RCC 7860 (cell line): ENCODE measurements at places on chromosomes 5 and 9.
A peak's percentile ranks its signal among the peaks of the same experiment; 100 is the strongest.

GRCh38 chr5:53063176-53063575, 46.4 kb downstream of the MOCS2 start:
- DNase-seq, result no peak

GRCh38 chr9:35798658-35799374, 7.4 kb downstream of the NPR2 start:
- DNase-seq, result peak; percentile 70

DNA sequence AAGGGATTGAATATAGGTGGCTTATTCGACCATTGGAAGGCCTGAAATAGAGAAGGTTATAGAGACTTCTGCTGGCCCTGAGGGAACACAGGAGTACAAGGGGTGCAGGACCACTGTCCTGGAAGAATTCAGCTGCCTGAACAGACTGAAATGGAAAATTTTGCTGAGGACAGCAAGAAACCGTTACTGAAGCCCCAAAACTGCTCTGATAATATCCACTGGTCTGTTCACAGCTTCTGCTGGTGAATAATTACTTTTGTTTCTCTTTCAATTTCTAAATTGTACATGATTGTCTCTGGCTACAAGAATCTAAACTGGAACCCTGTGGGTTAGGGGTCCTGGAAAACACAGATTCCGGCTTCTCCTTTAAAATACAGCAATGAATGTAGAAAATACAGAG, 218.5 kb upstream of the CDH12 start:
- DNase-seq, result no peak

GRCh38 chr5:52728224-52728623, 59.5 kb upstream of the ITGA1 start:
- no peak for DNase-seq

DNA sequence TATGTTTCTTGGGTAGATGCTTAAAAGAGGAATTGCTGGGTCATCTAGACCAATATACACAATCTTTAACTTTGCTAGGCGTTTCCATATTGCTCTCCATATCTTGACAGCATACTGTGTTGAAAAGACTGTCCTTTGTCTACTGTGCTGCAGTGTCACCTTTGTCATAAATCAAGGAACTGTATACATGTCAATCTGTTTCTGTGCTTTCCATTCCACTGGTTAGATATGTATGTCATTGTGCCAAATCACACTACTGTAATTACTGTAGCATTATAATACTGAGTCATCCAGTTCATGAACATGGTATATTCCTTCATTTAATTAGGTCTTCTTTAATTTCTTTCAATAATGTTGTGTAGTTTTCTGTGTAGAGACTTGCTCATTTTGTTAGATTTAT, 149.7 kb upstream of the RASGRF2 start:
- no peak for DNase-seq

DNA sequence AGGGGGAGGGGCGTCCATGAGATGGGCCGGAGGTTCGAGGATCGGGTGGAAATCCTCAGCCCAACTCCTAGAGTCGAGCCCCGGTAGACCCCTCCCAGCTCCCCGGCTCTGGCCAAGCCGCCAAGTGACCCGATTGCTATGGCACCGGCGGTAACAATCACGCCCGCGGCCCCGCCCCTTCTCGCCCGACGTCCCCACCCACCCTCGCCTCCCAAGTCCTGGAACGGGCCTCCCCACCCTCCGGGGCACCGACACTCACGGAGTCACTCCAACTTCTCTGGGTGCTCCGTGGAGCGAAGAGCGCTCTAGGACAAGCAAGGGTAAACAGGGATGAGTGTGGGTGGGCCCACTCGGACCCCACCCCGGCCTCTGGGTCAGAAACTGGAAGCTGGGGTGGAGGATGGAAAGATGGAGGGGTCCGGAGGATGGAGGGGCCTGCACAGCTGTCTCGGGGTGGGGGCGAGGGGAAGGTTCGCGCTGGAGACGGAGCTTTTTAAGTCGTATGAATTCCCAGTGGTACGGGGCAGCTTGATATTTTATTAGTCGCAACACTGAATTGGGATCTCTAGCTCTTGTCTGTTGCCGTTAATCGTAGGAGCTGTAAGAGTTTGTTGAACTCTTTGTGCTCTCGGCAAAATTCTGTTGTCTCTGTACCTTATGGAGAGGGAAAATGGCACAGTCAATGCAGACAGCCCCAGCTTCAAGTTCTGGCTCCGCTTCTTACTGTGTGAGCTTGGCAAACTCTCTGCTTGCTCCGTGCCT, at the start of gene SPACA9:
Gene SPACA9 (plus strand): TSS at position 204 of the 762 bp plus-strand sequence. CDS start 5,050 bp downstream, outside the sequence.
- DNase-seq, result peak; percentile 23

DNA sequence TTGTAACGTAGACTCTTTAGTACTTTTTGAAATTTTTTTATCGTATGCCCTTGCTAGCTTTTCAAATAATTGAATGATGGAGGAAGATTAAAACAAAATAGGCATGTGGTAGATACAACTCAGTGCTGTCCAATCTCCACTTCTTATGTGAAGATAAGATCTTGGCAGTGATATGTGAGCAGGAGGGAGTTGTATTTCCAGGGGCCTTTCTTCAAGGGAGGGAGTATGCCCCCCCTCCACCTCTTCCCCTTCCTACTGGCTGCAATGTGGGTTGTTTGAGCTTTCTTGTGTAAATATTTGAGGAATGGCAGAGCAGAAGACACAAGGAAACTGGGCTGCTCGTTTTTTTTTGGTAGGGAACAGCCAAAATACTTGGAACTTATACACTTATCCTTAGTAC, 374.9 kb downstream of the PSAT1 start:
- DNase-seq, result no peak

- DNase-seq, result no peak
Observed at GRCh38 chr9:87233899-87234455, 263.7 kb upstream of the DAPK1 start.

DNA sequence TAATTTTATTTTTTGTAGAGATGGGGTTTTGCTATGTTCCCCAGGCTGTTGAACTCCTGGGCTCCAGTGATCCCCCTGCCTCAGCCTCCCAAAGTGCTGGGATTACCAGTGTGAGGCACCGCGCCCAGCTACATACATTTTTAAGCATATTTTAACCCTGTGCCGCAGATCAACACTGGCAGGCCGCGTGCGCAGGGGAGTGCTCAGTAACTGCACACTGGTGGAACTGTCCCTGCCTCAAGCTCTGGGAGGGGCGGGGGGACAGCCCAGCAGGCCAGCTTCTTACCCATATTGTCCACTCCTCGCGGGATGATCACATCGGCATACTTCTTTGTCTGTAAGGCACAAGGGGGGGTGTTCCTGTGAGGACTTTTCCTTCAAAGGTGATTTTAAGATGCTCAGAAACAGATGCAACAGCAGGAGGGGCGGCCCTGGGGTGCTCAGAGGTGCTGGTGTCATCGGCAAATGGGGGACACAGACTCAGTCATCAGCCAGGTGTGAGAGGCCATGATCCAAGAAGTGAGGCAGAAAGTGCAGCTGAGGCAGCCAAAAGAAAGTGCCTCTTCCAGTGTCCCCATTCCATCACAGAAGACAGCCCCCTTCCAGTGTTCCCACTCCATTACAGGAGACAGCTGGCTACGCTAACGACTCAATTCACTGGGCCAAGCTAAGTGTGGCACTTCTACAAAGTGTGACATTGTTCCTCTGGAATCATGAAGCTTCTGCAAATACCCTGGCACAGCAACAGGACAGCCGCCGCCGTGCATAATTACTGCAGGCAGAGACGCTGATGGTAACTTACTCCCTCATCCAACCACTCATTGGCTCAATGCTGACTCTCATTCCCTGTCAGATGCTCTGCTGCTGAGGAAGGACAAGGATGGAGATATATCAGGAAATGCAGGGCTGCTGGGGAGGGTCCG, 5.2 kb downstream of the UCK1 start:
- no peak for DNase-seq

DNA sequence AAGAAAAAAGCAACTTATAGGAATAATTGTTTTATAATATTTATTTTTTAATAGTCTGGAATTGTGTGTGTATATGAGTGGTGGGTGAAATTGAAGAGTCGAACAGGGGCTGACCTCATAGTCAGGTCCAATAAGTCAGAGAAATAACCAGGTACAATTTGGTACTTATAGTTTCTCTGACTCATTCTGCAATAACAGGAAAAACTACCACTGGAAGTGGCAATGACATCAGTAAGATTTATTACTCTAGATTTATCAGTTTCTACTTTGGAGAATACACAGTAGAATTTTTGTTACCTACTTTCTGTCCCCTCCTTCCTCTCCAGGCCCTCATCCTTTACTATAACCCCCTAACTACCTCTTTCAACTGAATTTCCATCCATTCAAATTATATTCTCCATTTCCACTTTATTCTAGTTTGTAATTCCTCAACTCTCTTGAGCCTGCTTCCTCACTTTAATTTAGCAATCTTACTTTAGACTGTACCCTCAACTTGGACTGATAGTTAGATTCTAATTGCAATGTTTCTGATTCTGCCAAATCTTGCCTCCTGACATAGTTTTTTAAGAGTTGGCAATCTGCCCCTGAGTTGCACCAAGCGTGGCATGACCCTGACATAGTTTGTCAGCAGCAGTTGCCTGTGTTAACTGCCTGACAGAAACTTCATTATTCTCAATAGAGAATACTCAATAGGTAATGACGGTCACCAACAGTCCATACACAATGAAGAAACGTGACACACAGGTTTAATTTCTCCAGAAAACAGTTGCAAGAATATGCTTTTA, 475.3 kb upstream of the RIOK2 start:
- no peak for DNase-seq

DNA sequence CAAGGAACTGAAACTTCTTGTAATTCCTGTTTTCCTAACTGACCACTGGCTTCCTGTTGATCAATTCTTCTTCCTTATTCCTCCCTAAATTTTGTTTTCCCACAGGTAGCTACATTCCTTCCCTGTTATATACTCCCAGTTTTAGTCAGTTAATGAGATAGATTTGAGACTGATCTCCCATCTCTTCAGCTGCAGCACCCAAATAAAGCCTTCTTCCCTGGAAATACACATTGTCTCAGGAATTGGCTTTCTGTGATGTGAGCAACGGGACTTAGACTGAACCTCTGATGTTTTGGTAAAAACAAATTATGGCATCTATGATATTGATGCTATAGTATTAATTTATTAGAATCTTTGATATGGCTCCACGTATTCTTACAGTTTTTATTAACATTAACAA, 617.3 kb upstream of the ST8SIA4 start:
- DNase-seq, result no peak
